Stimulated activated CD4-positive, alpha-beta T cell treated with anti-CD3 and anti-CD28 coated beads, Interleukin-4, amount 100 ng/mL, for 1 hour (primary cell): ENCODE measurements at places on chromosomes 3 and 15.

GRCh38 chr15:69390575-69390974 is 23.6 kb upstream of the KIF23 start:
- DNase-seq = no peak

DNA sequence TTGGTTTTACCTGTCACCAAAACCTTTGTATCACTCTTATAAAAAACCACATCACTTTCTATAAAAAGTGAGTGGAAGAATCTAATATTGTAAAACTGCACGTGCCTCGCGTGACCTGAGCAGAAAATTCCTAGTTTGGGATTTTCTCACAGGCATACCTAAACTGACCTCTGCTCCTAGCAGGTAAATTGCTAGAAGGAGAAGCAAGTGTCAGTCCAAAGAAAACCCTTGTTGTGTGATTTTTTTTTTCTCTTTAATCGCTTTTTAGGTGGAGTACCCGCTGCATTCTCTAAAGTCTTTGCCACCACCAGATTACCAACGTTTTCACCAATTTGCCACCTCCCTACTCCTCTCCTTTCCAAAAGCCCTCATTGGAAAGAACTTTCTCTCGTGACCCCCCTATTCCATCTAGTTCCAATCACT is 534 bp upstream of the UBE2E1 start:
- no peak for DNase-seq

GRCh38 chr15:42154212-42154941 is 2.1 kb downstream of the PLA2G4F start:
- no peak for DNase-seq

- DNase-seq = no peak
These were observed 17.0 kb downstream of the TGM5 start for GRCh38 chr15:43249699-43250203.

- DNase-seq = no peak
These were observed 179.5 kb upstream of the NSMCE3 start for GRCh38 chr15:29449136-29449535.

DNA sequence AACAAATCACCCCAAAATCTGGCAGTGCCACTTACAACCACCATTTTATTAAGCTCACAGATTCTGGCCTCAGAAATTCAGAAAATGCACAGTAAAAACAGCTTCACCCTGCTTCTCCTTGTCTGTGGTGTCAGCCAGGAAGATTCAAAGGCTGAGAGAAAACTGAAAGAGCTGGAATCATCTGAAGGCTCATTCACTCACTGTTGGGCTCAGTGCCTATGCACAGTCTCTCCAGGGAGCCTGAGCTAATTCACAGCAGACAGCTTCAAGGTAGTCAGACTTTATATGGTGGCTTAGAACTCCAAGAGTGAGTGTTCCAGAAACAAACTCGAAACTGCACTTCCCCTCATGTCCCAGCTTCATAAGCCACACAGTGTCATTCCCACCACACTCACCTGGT is 16.5 kb upstream of the PLOD2 start:
- DNase-seq = no peak

DNA sequence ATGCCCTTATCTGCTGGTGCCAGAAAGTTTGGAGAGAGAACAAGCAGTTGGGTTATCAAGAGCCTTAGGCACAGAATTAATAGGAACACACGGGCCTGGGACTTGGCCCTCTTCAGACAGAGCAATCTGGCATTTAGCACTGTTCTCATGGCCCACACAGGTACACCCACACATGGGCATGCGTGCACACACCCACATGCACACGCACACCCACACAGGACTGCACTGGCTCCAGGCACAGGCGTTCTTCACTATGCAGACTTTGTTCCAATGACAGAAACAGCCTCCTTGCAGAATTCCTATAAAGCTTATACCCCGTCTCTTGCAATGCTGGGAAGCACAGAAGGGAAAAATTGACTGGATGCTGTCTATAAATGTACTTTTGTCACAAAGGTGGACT is 36.3 kb downstream of the TMEM44 start:
- no peak for DNase-seq

GRCh38 chr3:135751991-135752390 is 213.5 kb upstream of the PPP2R3A start:
- DNase-seq = no peak
